Central memory CD4-positive, alpha-beta T cell (primary cell): ENCODE measurements at places on chromosomes 11 and 22.

DNA sequence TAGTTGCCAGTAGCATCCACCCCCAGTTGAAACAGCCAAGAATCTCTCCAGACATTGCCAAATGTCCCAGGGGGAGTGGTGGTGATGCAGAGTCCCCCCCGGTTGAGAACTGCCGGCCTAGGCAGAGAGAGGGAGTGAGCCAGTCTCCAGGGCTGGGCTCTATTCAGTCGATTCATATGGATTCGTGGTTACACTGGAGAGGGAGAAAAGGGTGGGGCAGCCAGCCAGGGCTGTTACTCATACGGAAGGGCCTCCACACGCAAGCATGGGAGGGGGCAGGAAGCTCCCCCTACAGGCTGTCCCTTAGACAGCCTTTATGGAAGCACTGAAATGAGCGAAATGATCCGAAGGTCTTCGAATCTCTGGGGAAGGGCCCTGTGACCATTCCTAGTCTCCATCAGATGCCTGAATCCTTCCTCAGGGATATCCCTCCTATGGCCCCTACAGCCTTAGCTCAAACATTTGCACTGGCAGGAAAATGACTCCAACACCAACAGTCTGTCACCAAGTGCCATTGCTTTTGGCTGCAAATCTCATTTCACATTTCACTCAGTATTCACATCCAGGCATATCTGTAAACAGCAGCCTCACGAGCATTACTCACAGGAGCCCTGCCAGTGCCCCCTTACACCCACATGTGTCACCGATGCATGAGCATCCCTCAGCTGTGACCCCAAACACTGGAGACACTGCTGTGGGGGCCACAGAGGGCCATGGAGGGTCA lies 18.4 kb upstream of the TLCD5 start:
- no peak for DNase-seq

GRCh38 chr11:126113963-126114362 lies 51.3 kb upstream of the CDON start:
- no peak for DNase-seq

DNA sequence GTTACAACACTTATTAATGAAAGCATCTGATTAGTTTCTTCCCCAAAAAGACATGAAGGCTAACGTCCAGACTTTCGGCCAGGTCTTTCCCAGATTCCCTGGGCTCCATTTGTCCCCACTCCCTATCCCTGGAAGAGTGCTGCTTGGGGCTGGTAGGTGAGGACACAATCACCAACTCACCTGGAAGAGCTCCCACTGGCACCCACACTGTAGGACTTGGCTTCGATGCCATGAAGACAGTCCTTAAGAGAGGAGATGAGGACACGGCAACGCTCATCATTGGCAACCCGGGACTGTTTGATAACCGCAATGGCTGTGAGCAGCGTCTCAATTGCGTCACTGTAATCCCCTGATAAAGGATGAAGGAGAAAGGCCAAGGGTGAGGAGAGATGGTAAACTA lies 18.2 kb downstream of the CPSF7 start:
- DNase-seq = no peak

DNA sequence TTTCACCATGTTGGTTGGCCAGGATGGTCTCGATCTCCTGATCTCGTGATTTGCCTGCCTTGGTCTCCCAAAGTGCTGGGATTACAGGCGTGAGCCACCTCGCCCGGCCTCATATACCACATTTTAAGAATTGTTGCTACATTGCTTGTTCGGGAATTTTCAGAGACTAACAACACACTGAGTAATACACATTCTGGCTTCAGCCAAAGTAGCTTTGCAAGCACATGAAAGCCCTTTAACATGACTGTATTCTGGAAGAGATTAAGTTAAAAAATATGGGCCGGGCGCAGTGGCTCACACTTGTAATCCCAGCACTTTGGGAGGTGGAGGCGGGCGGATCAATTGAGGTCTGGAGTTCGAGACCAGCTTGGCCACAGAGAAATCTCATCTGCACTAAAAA lies 15.0 kb downstream of the CRTAM start:
- DNase-seq = no peak

- DNase-seq = no peak
Measured at GRCh38 chr11:85718991-85719807, 33.2 kb upstream of the CCDC89 start.

GRCh38 chr11:75263944-75264349 lies 23.4 kb downstream of the TPBGL start:
- no peak for DNase-seq

- DNase-seq = no peak
Measured at GRCh38 chr11:33045551-33046255, 6.3 kb downstream of the TCP11L1 start.

GRCh38 chr22:33481550-33481949 lies 423.4 kb upstream of the SYN3 start:
- no peak for DNase-seq

GRCh38 chr11:127648583-127648982 lies 648.0 kb upstream of the KIRREL3 start:
- no peak for DNase-seq

DNA sequence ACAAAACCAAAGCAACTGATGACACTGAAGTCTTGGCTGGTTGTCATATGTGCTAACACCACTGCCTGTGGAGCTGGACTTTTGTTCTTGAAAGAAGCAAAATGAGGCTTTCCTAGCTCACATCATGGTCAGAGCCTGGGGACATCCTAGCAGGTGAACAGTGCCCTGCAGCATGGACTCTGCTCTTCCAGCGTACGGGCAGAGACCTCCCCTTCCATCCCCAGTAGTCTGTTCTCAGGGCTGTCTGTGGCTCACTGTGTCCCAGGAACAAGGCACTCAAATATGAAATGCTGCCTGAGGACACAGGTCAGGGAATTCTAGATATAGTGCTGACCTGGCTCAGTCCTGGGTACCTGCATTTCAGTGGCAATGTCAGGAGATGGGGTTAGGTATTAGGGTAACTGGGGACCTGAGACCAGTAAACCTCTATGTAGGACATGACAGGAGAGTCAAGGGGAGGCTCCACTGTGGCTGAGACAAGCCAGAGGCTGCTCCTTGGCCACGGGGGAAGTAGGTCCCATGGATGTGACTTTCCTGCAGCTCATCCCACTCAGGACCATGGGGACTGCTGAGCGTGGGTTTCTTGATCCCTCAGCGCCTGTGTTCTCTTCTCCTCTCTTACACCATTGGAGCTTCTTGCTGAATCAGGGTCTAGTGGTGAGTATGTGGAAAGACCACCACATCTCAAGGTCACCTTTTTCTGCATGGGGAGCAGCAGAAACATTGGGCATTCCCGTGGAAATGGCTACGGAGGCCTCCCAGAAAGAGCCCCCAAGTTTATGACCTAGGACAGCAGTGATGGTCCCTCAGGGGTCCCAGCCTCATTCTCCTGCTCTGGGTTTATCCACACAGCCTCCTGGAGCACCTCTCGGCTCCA lies 80.1 kb downstream of the ZNF280B start:
- no peak for DNase-seq

DNA sequence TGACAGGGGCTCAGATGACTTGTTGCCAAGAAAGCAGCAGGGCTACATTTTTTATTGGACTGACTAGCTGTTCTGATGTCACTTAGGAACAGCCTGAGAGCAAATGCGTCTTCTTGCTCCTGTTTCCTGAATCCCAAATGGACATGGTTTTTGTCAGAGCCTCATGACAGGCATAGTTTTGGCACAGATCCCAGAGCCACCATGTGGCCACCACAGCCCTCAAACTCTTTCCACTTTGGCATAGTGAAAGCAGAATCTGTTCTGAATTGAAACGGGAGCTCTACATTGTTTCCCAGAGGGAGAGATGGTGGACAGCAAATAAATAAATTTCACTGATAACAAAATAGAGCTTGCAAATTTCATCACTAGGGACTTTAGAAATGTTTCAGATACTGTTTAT lies 222.2 kb downstream of the C11orf87 start:
- DNase-seq = no peak

DNA sequence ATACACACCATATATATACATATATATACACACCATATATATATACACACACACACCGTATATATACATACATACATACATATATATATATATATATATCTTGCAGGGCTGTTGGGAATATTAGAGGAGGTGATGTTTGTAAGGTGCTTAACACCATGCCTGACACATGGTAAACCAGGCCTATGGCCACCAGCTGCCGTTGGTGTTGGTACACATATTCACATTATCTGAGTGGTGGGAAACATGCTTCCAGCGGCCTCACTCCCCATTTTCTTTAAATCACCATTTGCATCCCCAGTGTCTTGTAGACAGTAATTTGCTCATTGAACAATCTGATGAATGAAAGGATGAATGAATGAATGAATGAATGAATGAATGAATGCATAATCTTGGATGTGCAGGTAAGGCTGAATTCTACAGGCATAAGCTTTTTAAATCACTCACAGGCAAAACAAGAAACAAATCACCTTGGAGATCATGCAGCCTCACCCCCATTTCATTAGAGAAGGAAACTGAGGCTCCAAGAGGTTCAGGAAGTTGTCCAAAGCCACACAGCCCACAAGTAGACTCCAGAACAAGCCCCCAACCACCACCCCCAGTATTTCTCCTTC lies 527.8 kb downstream of the MIAT start:
- DNase-seq = no peak

GRCh38 chr11:62980133-62980760 lies 4.5 kb downstream of the SLC22A6 start:
- DNase-seq = no peak

DNA sequence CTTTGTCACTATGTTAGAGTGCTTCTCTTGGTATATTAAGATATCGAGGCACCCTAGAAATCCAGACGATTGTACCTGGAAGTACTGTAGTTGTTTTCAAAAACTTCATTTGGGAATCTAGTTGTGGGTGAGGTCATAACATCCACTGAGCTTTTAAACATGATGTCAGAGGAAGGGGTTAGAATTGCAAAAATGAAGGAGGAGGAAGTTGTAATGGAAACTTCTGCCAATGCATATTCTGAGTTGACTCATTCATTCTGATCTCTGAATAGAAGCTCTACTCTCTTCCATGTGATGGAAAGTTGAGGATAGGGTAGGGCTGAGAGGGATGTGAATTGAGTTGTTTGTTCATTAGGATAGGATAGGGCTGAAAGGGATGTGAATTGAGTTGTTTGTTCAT lies 7.7 kb downstream of the CD44 start:
- DNase-seq = no peak

DNA sequence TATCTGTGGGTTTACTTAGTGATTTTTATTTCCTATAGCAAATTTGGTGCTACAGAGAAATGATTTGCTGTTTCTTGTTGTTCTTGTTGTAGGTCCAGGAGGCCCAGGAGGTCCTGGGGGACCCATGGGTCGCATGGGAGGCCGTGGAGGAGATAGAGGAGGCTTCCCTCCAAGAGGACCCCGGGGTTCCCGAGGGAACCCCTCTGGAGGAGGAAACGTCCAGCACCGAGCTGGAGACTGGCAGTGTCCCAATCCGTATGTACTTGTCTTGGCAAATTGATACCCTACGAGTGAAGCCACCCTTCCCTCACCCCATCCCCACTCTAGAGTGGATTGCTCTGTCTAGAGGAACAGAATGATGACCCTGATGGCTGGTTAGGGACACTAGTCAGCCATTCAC lies 7.8 kb upstream of the GAS2L1 start:
- DNase-seq = no peak

DNA sequence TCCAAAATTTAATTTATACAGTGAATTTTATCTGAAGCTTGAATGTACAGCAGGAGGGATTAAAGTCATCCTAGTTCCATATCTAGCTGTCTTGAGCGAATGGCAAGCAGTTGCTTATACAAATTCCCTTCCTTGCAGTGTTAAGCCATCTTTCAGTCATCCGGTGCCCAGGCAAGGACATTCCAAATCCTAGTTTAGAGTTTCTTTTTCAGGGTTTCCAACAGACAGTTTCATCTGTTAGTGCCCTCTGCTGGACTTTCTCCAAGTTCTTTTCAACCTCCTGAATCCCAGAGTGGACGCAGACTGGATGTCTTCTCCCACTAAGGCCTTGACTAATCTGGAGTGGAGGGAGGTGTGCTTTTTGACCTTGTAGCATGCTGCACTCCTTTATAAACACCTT lies 45.4 kb downstream of the GRAMD1B start:
- no peak for DNase-seq

GRCh38 chr22:35072925-35073324 lies 7.0 kb downstream of the ISX start:
- no peak for DNase-seq

- no peak for DNase-seq
Measured at GRCh38 chr11:72520815-72521214, 86.5 kb upstream of the CLPB start.

- no peak for DNase-seq
Measured at GRCh38 chr11:20489948-20490347, 102.4 kb downstream of the PRMT3 start.

GRCh38 chr11:71391352-71391751 lies 56.8 kb downstream of the DHCR7 start:
- DNase-seq = no peak

- DNase-seq = no peak
Measured at GRCh38 chr11:72951888-72952287, 137.7 kb downstream of the ATG16L2 start.

- no peak for DNase-seq
Measured at GRCh38 chr11:68759991-68760390, 8.7 kb upstream of the TESMIN start.

- DNase-seq = no peak
Measured at GRCh38 chr11:7585816-7586215, 72.0 kb downstream of the PPFIBP2 start.

GRCh38 chr22:27879923-27880322 lies 39.1 kb downstream of the PITPNB start:
- no peak for DNase-seq

DNA sequence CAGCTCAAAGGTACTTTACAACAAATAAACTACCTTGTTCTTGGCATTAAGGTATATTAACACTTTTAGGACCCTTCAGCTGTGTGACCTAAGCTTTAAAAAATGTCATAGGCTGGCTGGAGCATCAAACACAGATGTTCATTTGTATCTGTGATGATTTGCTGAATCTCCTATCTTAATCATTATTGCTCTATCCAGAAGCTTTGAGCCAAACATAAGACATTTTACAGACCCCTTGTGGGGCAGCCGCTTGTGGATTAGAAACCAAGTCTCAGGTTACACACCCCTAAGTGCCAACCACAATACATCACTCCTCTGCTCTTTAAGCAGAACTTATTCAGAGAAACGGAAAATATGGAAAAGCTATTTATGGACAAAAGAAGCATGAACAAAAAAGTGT lies 394.2 kb upstream of the CCDC90B start:
- no peak for DNase-seq

GRCh38 chr11:35031867-35032266 lies 107.1 kb upstream of the CD44 start:
- no peak for DNase-seq

GRCh38 chr11:61338783-61339489 lies 5.9 kb downstream of the TKFC start:
- DNase-seq = no peak
